ENCODE measurements at places on chromosomes 6 and 20. TPM values are rescaled to one million over a fixed set of nuclear protein-coding genes. Genes with fewer than 3 reads are reported as not detected.

DNA sequence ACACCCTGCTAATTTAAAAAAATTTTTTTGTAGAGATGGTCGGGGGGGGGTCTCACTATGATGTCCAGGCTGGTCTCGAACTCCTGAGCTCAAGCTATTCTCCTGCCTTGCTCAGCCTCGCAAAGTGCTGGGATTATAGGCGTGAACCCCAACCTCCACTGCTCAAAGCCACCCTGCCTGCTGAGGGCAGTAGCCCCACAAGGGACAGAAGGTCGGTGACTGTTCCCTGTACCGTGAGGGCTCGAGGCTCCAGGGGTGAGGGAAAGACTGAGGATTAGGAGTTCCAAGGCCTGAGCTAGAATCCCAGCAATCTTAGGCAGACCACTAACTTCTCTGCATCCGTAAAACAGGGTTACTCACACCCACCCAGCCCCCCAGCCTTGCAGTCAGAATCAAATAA lies 51.1 kb downstream of the CPNE5 start:
- DNase-seq, result no peak

DNA sequence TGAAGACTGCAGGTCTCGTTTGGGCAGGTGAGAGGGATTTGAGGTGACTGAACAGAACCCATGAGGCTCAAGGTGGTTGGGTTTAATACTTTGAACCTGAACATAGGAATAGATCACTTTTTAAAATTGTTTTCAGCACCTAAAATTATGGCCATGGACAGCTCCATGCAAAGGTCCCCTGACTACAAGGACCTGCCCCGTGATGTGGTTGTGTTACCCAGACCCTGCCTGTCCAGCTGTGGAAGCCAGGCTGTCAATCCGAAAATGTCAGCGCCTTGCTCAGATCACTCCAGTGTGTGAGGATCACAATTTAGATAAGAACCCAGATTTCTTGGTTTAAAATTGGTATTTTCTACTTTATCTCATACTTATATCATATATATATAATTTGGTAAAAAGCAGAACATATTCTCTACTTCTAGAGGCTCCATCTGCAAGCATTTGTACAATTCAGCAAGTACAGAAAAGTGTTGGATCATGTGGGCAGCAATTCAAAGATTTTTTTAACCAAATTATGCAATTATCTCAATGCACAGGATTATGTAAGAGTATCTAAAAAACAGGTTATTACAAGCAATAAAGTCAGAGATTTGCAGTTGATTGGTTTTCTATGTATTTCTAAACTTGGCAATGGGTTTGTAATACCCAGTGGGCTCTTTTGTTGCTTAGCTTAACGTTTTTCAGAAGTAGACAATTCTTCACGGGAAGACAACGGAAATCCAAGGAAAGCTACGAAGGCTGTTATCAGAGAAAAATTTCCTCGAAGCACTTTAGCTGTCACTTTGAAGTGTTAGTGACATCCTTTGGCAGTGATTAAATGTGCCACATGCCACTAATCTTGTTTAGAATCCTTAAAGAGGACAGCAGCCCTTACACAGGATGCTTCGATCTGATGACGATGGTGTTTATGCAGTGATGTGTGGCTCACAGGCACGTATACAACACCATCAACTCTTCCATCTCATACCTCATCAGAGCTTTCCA lies 24.1 kb upstream of the RPS6KA2 start:
- no peak for DNase-seq

GRCh38 chr20:20303320-20303719 lies 64.6 kb upstream of the INSM1 start:
- no peak for DNase-seq

GRCh38 chr20:36367907-36368799 lies 62.0 kb downstream of the DLGAP4 start:
- DNase-seq, result no peak

GRCh38 chr6:10205120-10205519 lies 209.8 kb downstream of the TFAP2A start:
- no peak for DNase-seq

DNA sequence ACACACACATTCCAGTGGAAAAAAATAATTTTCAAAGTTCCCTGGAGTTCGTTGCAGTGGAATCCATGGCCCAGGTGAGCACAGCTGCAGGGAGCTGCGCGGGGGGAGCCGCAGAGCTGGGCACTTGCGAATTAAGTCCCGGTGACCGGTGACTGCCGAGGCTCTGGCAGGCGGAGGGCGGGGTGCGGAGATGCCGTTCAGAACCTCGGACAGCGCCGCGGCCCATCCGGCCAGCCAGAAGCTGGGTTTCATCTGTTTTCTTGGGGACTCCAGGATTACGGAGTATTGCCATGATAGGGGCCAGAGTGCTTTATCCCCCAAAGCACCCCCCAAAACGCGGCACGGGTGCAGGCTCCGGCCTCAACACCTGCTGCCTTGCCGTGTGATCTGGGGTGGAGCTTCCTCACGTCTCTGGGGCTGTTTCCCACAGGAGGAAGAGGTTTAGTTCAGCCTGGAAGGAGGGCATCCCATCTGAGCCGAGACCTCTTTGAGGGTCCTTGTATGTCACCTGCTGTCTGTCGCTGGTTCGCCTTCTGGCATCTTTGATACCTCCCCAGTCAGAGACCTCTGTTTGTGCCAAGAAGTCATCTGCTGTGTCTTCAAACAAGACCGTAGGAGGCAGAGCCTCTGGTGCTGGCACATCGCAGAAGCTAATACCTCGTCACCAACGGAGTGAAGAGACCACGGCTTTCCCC lies 99.4 kb downstream of the YTHDF1 start:
- peak; percentile 80 for DNase-seq

- peak; percentile 50 for DNase-seq
Observed at GRCh38 chr20:33993576-33994221, at the start of gene RALY. Gene RALY (plus strand): TSS chr20:33993911. CDS start chr20:34072075, 78,164 bp downstream.

GRCh38 chr6:31908791-31909190 lies 6.9 kb upstream of the ZBTB12 start:
- DNase-seq, result no peak

GRCh38 chr6:90241229-90241880 lies 55.3 kb downstream of the BACH2 start:
- DNase-seq, result peak; percentile 50

- DNase-seq, result no peak
Observed at GRCh38 chr6:90127595-90127994, 169.0 kb downstream of the BACH2 start.

DNA sequence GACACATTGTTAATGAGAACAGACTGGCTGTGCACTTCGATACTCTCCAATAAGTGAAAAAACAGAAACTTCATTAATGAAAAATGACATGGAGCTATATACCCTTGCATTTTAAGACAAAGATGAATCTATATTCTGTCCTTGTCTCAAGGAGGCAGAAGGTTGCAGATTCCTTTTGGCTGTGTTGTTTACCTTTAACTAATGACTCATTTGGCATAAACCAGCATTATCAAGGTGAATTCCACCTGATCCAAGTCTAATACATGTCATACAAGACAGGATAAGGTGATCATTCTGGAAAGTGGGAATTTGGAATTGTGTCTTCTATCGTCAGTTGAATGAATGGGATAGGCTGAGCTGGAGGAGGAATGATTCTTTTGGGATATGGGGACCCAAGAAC lies 192.9 kb downstream of the PLCB4 start:
- no peak for DNase-seq

- DNase-seq, result no peak
Observed at GRCh38 chr6:167579806-167580618, 246.7 kb upstream of the AFDN start.

DNA sequence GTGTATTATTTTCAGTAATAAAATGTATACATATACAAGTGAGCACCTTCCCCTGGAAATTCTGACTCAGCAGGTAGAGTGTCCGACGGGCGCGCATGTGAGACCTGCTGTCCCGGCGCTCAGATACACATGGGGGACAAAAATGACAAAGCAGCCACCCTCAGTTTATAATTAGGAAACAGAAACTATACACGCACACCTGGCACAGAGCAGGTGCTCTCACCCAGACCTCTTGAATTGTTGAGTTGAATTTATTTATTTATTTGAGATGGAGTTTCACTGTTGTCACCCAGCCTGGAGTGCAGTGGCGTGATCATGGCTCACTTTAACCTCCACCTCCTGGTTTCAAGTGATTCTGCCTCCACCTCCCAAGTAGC lies 180.4 kb downstream of the ZDHHC14 start:
- no peak for DNase-seq

GRCh38 chr20:24547967-24548366 lies 78.5 kb downstream of the SYNDIG1 start:
- DNase-seq, result no peak

DNA sequence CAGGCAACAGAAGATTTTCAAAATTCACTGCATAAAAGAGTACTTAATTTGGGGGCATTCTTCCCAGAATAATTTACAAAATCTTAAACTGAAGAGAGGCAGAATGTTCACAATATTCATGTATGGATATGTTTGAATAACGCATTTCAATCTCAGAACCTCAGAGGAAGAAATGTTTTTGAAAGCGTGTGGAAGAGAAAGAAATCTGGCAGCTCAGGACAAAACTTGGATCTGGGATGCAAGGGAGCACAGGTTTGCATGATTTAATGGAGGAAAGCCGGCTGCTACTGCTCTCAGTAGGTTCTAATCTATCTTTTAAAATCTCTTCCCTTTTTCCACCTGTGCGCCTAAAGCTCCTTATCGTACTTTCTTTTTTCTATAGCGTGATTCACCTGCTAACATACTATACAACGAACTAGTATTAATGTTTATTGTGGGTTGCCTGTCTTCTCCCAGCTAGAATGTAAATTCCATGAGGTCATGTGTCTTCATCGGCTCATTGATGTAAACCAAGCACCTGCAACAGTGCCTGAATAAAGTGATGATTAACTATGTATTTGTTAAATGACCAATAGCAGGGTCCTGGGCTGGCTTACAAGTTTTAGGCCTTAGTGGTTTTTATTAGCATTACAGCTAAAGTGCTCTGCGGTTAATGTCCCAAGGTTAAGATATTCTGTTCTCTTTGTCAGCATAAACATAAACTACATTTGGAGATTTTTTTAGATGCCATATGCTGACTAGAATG lies 15.3 kb downstream of the PRL start:
- no peak for DNase-seq

GRCh38 chr6:17519120-17519519 lies 81.0 kb upstream of the FAM8A1 start:
- DNase-seq, result no peak

GRCh38 chr6:32047855-32048766 lies 9.9 kb downstream of the CYP21A2 start:
- peak; percentile 92 for DNase-seq

DNA sequence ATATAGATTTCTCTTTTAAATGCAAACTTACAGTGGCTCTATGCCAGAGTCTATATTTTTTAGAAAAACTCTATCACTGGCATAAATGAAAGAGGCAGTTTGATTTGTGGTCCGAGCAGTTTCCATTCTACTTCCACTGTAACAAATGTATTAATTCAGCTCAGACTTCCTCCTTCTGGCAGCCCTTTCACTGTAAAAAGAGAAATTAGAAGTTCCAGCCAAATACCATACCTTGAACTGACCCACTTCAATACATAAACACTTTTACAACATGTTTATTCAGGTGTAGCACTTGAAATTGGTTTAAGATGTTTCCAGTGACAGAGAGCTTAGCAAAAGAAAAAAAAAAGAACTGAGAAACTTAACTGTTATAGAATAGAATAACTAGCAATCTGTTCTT lies 99.3 kb downstream of the BMP5 start:
- no peak for DNase-seq

- DNase-seq, result peak; percentile 79
Observed at GRCh38 chr6:144234399-144234798, 50.7 kb upstream of the UTRN start.

GRCh38 chr6:35294308-35294945 lies 3.2 kb upstream of the DEF6 start:
- DNase-seq, result peak; percentile 83

GRCh38 chr6:113772961-113773360 lies 84.2 kb upstream of the MARCKS start:
- no peak for DNase-seq

DNA sequence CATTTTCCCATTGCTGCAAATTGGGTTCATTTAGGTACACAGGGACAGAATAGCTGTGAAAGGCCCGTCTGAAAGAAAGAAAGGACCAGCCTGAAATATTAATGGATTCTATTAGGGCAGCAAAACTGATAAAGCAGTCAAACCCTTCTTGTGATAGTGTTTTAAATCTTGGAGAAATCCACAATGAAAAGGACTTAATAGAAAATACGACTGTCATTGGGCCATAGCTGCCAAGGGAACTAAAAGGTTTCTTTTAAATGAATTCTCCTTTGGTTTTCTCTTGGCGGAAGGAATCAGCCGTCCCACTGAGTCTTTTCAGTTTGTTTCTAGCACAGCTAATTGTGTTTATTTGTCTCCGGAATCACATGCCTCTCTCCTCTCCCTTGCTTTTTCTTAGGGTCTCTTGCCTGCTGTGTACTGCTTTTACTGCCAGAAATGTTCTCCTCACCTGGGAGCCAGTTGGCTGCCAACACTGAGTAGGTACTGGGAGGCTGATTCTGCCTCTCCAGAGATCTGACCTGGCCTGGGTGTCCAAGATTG lies 11.3 kb downstream of the PAQR8 start:
- DNase-seq, result no peak

- DNase-seq, result no peak
Observed at GRCh38 chr6:53707108-53707897, 41.7 kb upstream of the KLHL31 start.

DNA sequence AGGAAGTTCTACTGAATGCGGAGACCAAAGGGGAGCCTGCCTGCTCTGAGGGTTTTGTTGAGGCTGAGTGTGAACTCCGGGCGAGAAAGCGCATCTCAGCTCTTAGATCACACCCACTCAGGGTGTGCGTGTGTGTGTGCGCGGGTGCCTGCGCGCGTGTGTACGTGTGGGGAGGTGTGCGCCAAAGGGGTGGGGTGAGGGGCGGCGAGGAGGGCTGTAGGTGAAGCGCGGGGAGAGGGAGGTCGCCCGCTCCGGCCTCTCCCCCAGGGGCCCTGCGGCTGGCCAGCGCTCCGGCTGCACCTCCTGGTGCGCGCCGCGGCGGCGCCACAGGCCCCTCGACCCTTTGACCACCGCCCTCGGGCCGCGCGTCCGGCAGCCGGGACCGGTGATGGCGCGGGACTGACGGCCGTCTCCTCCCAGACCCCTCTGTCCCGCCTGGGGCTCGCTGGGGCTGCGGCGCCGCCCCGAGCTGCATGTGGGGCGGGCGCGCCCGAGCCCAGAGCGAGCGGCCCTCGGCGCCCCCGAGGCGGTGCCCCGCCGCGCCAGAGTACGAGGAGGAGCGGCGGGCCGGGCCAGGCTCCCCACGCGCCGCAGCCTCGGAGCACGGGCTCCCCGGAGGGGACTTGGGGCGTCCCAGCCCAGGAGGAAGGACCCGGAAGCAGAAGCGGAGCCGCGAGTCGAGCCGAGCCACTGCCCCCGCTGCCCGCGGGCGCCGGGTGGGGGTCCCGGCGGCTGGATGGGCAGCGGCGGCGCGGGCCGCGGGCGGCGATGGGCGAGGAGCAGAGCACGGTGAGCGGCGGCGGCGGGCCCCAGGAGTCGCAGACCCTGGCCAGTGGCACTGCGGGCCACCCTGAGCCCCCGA lies at the start of gene RNF217:
RNF217 (plus strand) TSS at position 661 of the 862 bp plus-strand sequence; CDS start at position 769, 108 bp downstream.
- peak; percentile 60 for DNase-seq

GRCh38 chr6:43895656-43896328 lies 125.8 kb downstream of the VEGFA start:
- no peak for DNase-seq

The CUTA gene
- 207 TPM for total RNA-seq

The IRAK1BP1 gene
- total RNA-seq, result 12.8 TPM

The SEMG1 gene
- 4.0 TPM for total RNA-seq

The TOX2 gene
- total RNA-seq, result 1.5 TPM

The CST5 gene
- total RNA-seq, result not detected

The KCNQ5 gene
- total RNA-seq, result 2.3 TPM

The ZSCAN23 gene
- 3.1 TPM for total RNA-seq

The SPATA25 gene
- 7.5 TPM for total RNA-seq

The FERMT1 gene
- 15.8 TPM for total RNA-seq

The PAK5 gene
- total RNA-seq, result 1.1 TPM

The GPX6 gene
- not detected for total RNA-seq

The PRKN gene
- total RNA-seq, result 0.39 TPM

The FGD2 gene
- total RNA-seq, result 0.14 TPM

The PNLDC1 gene
- total RNA-seq, result 0.12 TPM

The DUSP15 gene
- 5.9 TPM for total RNA-seq

All from GM23338 (cell line).